ENCODE measurements at places on chromosomes 4 and X.

DNA sequence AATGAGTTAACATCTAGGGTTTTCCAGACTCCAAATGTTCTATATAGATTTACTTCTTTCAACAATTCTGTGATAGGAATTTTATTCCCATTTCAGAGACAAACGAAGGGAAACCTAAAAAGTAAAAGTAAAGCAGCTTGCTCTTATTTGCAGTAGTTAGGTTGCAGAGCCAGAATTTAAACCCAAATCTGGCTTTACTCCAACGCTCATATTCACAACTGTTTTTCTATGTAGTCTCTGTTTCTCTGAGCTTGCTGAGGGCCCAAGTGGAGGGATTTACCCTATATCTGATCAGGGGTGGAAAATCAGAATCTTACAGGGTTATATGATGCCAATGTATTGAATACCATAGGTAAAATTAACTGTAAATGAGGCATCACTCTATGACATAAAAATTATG lies 599.1 kb upstream of the GRIA3 start:
- DNase-seq: no peak

- no peak for DNase-seq
Measured at GRCh38 chrX:35456891-35457290, 341.3 kb upstream of the MAGEB16 start.

GRCh38 chr4:97910005-97910404 lies 233.3 kb downstream of the STPG2 start:
- DNase-seq: no peak

GRCh38 chrX:139932901-139933796 lies at the start of gene ATP11C:
TSS of gene ATP11C (minus strand) at chrX:139933053. CDS start at chrX:139932042, 1,011 bp downstream.
- peak; percentile 44 for DNase-seq

GRCh38 chr4:36123906-36124305 lies 120.4 kb downstream of the ARAP2 start:
- no peak for DNase-seq

DNA sequence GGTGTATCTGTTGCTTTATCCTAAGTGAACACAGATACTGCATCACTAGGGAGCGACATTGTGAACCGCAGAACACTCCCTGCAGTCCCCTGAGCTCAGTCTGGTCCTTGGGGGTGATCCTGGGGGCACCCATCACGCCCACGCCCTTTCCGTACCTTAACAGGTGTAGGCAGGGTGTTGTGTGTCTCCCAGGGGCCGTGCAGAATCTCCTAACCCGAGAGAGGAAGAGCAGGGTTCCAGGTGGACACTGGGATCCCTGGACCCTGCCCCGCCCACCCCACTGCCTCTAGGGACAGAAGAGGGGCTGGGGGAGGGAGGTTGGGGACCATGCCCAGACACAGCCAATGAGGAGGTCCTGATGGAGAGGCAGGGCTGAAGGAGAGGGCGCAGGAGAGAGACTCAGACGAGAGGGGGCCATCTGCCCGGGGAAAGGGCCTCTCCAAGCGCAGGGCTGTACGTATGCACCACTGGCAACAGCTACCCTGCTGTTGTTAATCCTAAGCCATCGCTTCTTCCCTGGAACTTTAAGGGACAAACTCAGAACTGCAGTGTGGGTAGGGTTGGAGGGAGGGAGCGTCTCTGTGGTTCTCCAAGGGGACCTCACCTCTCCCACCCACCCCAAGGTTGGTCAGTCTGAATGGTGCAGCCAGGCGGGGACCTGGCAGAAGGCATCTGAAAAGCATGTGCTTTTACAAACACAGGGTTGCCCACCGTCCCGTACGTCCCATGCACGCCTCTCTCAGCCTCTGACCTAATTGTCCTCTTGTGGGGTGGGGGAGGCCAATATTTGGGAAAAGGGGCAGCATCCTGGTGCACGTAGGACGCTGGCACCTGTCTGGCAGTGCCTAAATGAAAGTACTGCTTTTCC lies 2.5 kb downstream of the P2RY8 start:
- no peak for DNase-seq

DNA sequence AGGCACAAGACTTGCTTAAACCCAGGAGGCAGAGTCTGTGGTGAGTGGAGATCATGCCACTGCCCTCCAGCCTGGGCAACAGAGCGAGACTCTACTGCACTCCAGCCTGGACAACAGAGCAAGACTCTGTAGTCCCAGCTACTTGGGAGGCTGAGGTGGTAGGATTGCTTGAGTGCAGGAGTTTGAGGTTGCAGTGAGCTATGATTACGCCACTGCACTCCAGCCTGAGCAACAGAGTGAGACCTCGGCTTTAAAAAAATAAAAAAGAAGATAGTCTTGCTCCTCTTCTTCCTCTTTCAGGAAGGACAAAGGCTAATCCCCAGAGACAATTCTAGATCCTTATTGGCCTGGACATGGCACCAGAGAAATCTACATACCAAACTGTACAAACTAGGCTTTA lies 5.7 kb upstream of the PPEF2 start:
- no peak for DNase-seq

DNA sequence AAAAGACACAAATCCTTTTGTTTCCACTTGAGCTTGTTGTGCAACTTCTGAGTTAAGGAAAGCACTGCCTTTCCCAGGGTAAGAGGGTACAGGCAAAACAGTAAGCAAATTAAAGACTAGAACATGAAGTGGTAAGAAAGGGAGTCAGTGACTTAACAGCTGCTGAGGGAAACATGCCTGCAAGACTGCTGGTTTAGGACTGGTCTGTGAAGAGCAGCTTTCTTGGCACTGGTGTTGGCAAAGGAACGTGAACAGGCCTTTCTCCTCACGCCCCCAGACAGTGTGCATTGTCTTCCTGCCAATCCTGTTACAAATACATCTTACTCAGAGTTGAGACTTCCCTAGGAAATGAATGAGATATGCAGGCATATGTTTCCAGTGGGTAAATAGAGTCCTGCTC lies 2.6 kb downstream of the LHFPL1 start:
- DNase-seq: no peak

DNA sequence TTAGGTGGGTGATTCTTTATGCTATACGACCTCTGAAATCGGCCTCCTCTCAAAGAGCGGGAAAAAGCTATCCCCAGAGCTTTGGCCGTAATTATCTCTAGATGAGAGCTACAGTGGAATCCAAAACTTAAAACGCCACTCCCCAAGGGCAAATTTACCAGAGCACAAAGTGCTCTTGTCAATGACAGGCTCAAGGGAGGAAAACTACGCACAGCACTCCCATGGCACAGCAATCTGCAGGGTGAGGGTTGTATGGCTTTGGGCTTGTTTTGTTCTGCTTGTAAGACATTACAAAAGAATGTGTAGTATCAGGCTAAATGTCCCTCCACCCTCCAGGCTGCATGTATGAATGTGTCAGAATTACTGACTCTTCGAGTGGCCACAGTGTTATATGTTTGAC lies 44.0 kb downstream of the ARHGEF6 start:
- DNase-seq: no peak
